ENCODE measurements at places on chromosomes 2 and 18. TPM values are rescaled to one million over a fixed set of nuclear protein-coding genes. Genes with fewer than 3 reads are reported as not detected.

Gene PCARE
- not detected for polyA plus RNA-seq

Gene NDUFAF7
- 9.5 TPM for polyA plus RNA-seq

DNA sequence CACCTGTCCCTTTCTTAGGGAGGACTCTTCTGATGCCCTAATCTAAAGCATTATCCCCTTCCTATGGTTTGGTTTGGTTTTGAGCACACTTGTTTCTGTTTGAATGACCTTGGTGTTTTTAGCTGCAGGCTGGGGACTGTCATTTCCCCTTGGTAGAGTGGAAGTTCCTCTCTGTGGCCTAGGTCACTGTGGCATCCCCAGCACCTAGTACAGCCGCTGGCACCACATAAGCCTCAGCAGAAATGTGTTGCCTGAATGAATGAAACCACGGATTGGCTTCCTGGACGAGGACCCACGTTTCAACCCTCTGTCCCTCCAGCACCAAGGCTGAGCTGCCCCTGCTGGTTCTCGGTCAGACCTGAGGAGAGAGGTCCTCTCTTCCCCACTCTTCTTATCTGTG is 159.9 kb downstream of the CTIF start:
- H3K4me3 ChIP-seq: no peak overlapping the region
- no peaks in the 10 kb centered on the region for H3K27me3 ChIP-seq
- H3K27ac ChIP-seq: no peak overlapping the region
- DNase-seq: no peak
- H3K36me3 ChIP-seq: no peaks in the 10 kb centered on the region
- H3K4me1 ChIP-seq: no peaks in the 10 kb centered on the region

GRCh38 chr18:23134780-23135549 is at the start of gene CABLES1:
Gene CABLES1, plus strand, starts transcription at chr18:23135485. Its CDS starts 278 bp downstream, at chr18:23135763.
- no peak within 1 kb of the TSS for H3K27ac ChIP-seq
- H3K36me3 ChIP-seq: no peaks in the 10 kb centered on the region
- H3K4me3 ChIP-seq: peak within 1 kb of the TSS; percentile 35
- peaks cover 16% of the 10 kb centered on the region for H3K4me1 ChIP-seq
- DNase-seq: peak; percentile 21

GRCh38 chr2:60515721-60516226 is 37.7 kb downstream of the BCL11A start:
- no peak overlapping the region for H3K27ac ChIP-seq
- H3K36me3 ChIP-seq: no peaks in the 10 kb centered on the region
- no peaks in the 10 kb centered on the region for H3K4me1 ChIP-seq
- no peak overlapping the region for H3K4me3 ChIP-seq
- no peak for DNase-seq
- H3K27me3 ChIP-seq: no peaks in the 10 kb centered on the region
